ENCODE measurements at places on chromosomes 13 and 19.

DNA sequence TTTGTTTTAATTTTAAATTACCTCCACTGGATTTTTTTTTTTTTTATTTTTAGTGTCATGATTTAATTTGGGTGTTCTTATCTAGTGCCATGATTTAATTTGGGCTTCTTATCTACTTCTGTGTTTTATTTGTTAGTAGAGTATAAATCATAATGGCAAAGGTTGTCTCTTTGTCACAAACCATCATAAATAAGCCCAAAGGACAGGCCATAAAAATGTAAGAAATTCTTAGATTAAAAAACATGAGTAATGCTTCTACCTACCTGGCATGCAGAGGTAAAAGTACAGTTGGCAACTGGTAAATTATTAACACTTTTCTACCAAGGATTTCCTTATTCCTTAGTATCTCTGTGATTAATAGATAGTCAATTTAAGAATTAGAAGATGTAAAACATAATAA, 55.2 kb downstream of the ERCC5 start:
- no peak for DNase-seq

GRCh38 chr19:2798158-2798685, 12.9 kb downstream of the THOP1 start:
- no peak for DNase-seq

GRCh38 chr19:5103061-5103701, 134.3 kb downstream of the KDM4B start:
- DNase-seq = no peak

- no peak for DNase-seq
Observed at GRCh38 chr13:76300688-76301087, 585.5 kb downstream of the KCTD12 start.

DNA sequence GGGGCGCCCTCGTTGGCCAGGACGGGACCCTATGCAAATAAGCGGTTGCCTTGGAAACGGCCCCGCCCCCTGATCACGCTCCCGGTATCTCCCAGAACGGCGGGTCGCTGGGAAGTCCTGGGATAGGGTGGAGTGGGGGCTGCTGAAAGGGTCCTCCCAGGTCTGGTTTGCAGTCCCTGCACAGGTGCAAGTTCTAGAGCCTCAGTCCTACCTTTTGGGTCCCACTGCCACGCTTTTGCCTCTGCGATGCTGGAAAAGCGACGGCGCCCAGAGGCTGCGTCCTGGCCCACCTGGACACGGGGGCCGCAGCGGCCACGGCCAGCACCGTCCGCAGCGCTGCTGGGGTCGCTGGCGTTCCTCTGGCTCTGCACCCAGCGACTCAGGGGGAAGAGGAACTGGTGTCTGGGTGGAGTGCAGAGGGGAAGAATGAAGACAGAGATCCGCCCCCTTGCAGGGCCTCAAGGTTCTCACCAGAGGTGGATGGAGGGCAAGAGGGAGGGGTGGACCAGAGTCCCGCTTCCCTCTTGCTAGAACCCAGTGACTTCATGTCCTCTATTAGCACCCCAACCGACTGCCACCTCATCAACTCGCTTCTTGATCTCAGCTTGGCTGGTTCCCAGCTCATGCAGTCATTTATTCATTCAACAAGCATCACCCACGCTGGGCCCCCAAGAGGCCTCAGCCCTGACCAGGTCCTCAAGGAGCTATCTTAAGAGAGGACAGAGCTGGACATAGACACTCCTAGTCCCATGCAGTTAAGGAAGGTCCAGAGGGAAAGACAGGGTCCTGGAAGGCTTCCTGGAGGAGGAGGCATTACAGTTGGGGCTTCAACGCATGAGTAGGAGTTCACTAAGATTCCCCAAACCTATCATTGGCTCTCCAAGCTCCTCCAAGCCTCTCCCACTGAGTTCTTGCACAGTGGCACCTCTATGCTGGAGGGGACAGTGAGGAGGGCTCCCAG, at the start of gene LRRC25:
Gene LRRC25 (minus strand): TSS at position 381 of the 961 bp plus-strand sequence. CDS start 659 bp downstream, outside the sequence.
- DNase-seq = no peak

GRCh38 chr13:101711307-101712025, 259.0 kb downstream of the ITGBL1 start:
- DNase-seq = no peak

- DNase-seq = peak; percentile 100
Observed at GRCh38 chr19:18373892-18374629, 11.9 kb upstream of the GDF15 start.

GRCh38 chr13:54733639-54734038, 1705.0 kb downstream of the OLFM4 start:
- no peak for DNase-seq

DNA sequence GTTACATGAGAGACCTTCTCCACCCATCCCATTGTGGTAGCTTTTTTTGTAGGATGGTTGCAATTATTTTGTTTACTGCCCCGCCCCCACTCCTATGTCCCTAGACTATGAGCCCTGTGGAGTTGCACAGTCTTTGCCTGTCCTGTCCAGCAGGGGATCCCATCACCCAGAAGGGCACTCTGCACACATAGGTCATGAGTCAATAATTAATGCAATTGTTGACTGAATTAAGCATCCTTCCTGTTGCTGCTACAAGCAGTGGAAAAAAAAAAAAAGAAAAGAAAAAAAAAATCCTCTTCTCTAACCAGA, 14.2 kb downstream of the C19orf81 start:
- no peak for DNase-seq

DNA sequence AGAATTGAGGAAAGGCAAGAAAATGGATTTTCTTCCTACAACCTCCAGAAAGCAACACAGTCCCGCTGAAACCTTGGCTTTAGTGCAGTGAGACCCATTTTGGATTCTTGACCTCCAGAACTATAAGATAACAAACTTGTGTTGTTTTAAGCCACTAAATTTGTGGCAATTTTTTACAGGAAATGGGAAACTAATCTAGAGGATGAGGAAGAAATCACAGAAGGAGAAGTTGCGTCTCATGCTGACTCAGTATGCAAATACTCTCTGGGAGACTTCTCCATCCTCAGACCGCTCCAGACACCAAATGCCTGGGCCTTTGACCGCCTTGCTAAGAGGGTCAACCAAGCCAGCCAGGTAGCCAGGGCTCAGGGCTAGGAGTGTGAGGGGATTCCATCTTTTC, 13.1 kb upstream of the CEACAM16 start:
- DNase-seq = peak; percentile 48

GRCh38 chr13:44648392-44649103, 72.4 kb upstream of the TSC22D1 start:
- peak; percentile 37 for DNase-seq

GRCh38 chr13:78598116-78598781, 5.1 kb downstream of the POU4F1 start:
- DNase-seq = no peak

GRCh38 chr13:91119643-91120042, 227.8 kb upstream of the MIR17HG start:
- no peak for DNase-seq

GRCh38 chr13:48586591-48587103, 53.8 kb upstream of the RCBTB2 start:
- DNase-seq = peak; percentile 61

- DNase-seq = no peak
Observed at GRCh38 chr13:72185776-72186175, 318.8 kb upstream of the DACH1 start.

- DNase-seq = no peak
Observed at GRCh38 chr13:35252536-35253205, 223.8 kb downstream of the MAB21L1 start.

GRCh38 chr19:38917516-38917915, 5.5 kb upstream of the CCER2 start:
- no peak for DNase-seq

DNA sequence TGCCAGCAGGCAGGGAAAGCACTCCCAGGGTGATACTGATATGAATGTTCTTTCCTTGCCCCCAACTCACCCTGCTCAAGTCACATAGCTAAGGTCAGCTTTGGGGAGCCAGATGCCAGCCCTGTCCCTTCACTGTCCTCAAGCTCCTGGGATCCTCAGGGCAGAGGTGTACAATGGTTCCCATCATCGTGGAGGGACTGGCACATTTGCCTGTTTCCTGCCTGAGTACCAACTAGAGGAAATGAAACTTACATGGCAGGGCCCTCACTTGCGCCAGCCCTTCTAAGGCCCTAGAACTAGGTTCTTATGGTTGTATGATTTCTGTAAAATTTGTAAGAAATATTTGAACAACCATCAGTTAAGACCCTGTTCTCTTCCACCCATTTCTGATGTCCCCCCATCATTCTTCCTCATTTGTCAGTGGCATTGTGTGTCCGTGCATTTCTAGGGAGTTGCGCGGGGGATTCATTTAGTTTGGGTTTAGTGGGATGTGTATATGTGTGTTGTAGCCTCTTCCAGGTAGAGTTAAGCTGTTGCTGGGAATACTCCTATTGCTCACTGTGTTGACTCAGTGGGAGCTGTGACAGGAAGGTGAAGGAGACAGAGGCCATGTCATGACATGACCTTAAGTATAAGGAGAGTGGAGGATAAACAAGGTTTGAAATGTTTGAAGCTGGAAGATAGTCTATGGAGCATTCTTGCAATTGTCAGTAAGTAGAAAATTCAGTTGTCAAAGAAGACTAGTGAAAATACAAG, 41.3 kb upstream of the RCBTB2 start:
- DNase-seq = no peak

DNA sequence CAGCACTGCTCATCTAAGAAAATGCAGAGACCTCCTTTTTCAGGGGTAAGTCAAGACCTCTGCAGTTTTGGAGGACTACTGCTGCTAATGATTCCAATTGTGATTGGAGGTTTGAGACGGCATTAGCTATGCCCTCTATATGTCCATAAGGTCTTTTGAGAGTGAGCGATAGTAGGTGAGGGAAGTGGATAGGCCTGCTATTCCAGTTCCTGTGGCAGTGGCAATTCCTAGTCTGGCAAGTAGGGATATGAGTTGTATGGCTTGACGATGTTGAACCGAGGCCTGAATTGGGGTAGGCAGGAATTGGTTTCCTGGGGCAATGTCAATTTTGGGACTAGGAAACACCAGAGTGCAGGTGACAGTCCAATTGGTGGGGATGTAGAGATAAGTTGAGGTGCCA, 913.1 kb upstream of the SLITRK5 start:
- DNase-seq = no peak

- no peak for DNase-seq
Observed at GRCh38 chr19:6041071-6041470, 63.1 kb upstream of the RANBP3 start.

- DNase-seq = no peak
Observed at GRCh38 chr13:92407858-92408257, 818.7 kb upstream of the GPC6 start.
